ENCODE measurements at places on chromosomes 11 and 22.
A peak's percentile ranks its signal among the peaks of the same experiment; 100 is the strongest.

DNA sequence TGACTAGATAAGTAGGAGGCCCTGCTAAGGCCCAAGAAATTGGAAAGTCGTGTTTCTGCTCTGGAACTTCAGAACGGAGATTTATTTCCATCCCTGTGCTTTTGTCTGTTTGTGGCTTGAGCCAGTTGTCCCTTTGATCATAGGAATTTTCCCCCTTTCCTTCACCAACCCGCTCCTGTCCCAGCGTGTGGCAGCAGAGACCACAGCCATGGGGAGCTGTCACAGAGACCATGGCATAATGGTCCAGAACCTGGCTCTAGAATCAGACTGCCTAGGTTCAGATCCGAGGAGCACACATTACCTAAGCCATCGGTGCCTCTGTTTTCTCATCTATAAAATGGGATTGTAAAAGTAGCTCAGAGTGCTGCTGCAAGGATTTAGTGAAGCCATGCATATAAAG, 128.1 kb downstream of the GALNT18 start:
- DNase-seq: no peak

- no peak for DNase-seq
Observed at GRCh38 chr11:91860661-91861060, 364.0 kb upstream of the FAT3 start.

DNA sequence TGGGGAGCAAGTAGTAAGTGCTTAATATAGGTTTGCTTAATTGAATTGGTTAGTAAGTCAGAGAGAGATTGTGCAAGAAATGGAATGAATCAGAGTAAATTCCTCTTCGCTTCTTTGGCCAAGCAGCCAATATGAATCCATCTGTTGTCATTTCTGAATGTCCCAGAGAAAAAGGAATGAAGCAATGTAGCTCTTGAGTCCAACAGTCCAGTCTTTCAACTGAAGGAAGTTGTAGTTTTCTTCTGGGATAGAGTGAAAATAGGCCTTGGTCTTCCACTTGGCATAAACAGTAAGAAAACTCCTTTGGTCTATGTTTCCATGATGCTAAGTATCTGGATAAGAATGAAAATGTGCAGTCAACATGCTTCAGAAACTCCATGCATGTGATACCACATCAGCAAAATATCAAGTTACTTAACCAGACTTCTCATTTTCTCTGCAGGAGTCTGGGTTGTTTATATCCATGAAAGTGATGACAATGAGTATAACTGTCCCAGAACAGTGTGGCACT, 1.8 kb upstream of the FIBIN start:
- DNase-seq: no peak

- DNase-seq: no peak
Observed at GRCh38 chr11:61004180-61004611, 32.7 kb downstream of the CD6 start.

DNA sequence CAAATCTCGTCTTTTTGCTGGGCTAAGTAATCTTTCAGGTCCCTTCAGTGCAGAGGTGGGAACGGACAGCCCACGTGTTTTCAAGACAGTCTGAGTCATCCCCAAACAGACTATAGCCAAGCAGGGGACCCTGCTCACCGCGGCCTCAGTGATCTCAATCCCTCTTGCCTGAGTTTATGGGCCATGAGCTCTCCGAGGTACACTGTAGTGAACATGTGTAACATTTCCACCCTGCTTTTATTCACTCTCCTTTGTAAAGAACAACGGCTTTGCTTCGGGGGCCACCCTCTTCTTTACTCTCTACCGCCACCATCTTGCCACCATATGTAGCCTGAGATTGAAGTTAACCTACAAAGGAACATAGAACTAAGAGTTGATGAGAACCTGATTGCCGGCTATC, 11.5 kb upstream of the KCTD14 start:
- DNase-seq: no peak

- DNase-seq: no peak
Observed at GRCh38 chr11:87971354-87971753, 203.9 kb downstream of the RAB38 start.

DNA sequence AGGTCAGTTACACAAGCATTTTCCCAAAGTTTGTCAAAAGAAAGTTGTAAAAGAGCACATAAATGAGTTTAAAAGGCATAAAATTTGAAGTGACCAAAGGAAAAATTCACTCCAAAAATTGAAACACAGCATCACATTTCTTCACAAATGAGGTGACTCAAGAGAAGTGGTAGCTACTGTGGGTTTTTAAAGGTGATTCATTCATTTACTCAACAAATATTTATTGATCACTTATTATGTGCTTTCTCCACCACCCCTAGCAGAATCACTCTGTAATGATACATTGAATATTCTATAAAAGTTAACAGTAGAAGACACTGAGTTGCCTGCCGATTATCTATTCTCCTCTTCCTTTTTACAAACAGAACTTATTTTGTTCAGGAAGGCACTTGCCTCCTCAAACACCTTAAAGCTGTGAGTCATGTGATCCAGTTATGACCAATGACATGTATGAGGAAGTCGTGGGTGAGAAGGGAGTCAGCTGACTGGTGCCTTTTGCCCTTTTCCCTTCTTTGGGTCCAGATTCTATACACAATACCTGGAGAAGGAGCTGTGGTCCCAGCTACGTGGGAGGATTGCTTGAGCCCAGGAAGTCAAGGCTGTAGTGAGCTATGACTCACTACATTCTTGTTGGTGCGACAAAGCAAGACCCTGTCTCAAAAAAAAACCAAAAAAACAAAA, 67.7 kb upstream of the CLNS1A start:
- peak; percentile 30 for DNase-seq

- peak; percentile 27 for DNase-seq
Observed at GRCh38 chr11:44300844-44301563, 8.9 kb downstream of the ALX4 start.

DNA sequence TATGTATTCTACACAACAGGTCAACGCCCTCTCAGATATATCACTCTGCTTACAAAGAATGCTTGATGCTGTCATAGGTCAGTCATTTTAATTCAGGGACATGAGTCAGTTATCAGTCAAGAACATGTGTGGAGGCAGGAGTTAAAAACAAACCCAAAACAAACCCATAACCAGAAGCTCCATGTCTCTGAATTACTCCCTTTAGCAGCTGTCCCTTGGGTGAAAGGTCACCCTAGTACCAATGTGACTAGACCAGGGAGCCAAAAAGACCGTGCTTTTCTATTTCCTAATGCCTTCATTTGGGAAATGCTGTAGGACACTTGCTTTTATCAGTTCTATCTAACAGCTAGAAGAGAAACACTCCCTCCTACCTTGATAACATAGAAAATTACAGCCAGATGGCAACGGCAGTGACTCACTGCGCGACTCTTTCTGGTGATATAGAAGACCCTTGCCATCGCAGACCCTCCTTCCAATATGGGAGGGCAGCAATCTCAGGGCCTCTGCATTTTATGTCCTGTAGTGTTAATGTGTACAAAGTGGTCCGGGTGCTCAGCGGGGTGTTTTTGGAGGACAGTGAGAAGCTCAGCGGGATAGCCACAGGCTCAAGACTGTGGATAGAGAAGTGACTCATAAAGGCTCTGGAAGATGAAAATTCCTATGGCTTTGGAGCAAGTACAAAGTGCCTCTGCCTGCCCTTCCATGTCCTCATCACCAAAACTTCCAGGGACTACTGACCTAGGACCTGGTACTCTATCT, 24.8 kb downstream of the APOL5 start:
- DNase-seq: no peak

DNA sequence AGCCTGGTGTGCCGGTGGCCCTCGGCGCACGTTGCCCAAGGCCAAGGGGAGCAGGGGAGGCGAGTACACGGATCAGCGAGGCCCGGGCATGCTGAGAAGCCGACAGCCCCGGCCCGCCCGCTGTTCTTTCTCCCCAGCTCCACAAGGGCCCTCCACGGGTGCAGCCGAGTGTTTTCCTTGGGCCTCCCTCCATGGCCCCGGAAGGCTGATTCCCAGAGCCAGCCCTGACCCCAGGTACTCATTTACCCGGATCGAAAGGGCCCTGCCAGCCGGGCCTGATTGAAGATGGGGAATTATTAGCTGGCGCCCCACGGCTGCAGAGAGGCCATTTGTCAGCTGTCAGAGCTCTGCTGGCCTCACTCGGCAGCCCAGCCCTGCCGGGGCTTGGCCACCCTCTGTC, 53.1 kb downstream of the WNT7B start:
- DNase-seq: no peak

GRCh38 chr22:44995105-44995514, 14.7 kb downstream of the PHF21B start:
- DNase-seq: no peak

DNA sequence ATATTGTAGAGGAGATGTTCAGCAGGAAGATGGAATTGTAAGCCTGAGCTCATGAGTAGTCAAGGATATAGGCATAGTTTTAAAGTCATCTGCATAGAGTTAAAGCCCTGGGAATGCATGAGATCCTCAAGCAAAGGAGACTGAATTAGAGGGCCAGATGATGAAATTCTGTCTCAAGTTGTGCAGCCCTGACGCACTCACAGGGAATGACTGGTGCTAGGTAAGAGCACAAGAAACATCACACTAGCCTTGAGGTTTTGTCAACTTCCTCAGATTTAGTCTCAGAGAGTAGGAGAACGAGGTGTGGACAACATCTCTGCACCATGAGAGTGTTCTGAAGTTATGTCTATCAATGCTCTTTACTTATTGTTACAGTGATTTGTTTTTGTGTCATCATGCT, 5.8 kb downstream of the RAB38 start:
- DNase-seq: no peak

GRCh38 chr11:34864424-34864823, 51.8 kb downstream of the APIP start:
- peak; percentile 13 for DNase-seq

GRCh38 chr11:126375726-126376125, 20.2 kb downstream of the ST3GAL4 start:
- DNase-seq: no peak

GRCh38 chr22:48651036-48651890, 1176.4 kb downstream of the BRD1 start:
- no peak for DNase-seq

GRCh38 chr11:81207421-81208054, 1526.1 kb downstream of the FAM181B start:
- no peak for DNase-seq

DNA sequence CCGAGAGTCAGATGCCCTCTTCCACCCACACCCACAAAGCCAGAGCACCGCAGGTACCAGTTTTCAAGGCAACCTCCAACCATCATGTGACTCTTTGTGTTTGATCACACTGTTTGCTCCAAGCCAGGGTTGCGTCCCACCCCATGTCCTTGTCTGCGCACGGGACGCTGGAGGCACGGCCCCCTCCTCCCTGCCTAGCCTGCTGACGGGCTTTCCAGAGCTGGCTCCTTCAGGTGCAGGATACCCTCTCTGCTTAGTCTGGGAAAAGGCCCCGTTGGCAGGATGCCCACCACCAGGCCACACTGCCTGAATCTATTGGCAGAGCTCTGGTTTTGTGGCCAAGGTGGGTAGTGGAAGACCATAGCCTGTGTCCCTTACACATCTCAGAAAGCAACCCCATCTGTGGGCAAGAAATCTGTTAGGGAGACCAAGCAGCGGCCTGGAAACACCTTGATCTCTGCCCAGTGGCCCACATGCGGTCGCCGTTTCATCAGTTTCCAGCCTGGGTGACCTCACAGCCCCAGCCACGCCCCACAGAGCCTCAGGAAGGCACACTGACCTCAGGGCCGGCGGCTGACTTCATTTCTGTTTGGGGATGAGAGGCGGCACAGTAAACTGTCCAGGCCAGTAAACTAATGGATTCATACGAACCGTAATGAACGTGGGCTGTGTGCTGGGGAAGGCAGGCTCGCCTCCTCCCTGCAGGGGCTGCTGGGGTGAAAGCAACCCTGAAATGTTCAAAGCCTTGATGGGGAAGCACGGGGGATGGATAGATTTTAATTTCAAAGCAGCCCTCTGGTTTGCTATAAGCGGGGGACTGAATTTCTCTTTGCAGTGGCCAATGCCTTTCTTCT, 25.8 kb downstream of the CDPF1 start:
- no peak for DNase-seq

- DNase-seq: no peak
Observed at GRCh38 chr22:24830205-24830979, 24.4 kb downstream of the SGSM1 start.

DNA sequence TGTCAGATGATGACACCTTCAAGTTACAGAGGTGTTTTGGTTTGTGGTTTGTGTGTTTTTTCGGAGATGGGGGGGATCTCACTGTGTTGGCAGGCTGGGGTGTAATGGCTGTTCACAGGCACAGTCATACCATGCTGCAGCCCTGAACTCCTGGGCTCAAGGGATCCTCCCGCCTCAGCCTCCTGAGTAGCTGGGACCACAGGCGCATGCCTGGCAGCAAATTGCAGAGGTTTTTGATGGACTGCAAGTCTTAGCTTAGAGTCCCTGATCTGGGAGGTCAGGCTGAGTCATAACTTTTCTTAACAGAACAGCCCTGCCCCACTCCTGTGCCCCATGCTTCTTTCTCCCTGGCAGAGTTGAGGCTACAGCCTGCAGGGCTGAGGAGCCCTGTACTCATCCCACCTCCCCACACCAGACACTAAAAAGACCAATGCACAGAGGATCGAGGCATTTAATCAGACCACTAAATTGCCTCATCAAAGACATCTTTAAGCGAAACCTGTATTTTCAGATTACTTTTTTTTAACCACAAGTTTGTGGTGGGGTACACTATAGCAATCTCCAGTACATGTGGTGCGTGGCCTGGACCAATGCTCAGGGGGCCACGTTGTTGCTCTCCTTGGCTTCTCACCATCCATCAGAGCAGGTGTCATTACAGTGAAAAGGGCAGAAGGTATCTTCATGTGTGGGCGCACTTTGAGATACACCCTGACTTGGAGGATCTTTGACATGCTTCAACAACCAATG, 17.1 kb upstream of the ADORA2A start:
- DNase-seq: no peak

- no peak for DNase-seq
Observed at GRCh38 chr11:24470431-24470830, 26.4 kb upstream of the LUZP2 start.

GRCh38 chr11:97537407-97538150, 1147.8 kb downstream of the JRKL start:
- DNase-seq: no peak

DNA sequence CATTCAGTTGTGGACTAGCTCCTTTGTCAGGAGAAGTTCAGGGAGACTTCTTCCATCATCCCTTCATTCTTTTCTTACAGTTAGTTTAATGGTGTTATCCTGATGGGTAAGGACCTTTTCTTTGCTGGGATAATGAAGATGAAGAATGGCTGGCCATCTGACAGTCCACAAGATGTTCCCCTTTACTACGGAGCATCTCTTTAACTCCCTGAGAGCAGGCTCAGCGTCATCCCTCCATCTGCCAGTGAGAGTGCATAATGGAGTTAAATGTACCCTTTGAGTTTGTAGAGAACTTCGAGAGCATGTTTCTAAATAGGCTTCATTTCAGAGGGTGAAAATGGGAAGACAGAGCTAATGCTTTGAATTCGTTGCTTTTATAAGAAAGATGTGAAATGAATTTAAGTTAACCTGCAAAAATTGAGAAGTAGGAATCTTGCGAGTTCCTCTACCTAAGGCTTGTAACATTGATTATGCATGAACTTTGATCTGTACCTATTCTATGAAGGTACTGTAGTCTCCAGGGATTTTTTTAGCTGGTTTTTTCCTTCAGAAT, 1.7 kb downstream of the EP300 start:
- DNase-seq: peak; percentile 50
